ENCODE measurements at places on chromosomes 16 and 17.
A peak's percentile ranks its signal among the peaks of the same experiment; 100 is the strongest.

- peak; percentile 25 for DNase-seq
These were observed 32.1 kb upstream of the FBXW10B start for GRCh38 chr17:15651583-15652110.

DNA sequence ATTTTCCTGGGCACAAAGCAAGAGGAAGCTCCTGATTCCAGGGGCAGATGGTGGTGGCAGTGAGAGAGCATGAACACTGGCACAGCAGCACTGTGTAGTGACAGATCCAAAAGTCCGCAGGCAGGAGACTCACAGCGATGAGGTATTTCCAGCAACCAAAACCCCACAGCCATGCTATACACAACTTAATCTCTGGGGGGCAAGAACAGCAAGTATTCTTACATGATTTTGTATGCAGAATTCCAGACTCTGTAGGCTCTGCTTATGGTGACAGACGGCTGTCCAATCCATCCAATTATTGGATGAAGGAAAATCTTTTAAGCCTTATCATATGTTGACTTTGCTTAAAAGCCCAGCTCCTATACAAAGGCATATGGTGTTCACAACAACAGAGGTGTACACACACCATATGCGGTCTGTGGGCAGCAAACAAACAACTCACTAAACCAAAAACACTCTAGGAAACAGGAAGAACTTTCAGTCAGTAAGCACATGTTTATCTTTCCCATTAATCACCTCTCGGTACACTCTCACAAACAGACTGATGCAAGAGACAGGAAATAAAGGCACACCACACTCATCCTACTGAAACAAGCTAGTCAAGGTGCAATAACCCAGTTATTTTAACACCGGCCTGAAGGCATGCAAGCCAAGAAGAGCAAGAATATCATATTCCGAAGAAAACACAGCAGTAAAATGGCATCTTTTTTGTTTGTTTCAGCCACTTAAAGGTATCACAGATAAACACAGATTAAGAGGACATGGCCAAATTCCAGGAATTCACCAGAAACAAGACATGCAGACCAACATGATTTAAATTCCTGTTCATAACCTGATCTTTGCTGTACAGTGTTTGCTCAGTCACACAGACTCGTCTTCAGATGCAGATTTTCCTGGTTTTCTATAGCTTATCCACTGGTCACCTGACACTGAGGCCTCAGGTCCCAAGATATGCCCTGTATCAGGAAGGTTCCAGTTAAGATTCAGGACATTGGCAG lies 47.8 kb downstream of the ERN1 start:
- DNase-seq = no peak

GRCh38 chr17:1030684-1031532 lies 34.0 kb downstream of the TIMM22 start:
- no peak for DNase-seq

- no peak for DNase-seq
These were observed 196.6 kb downstream of the ZNF423 start for GRCh38 chr16:49659356-49659755.

- DNase-seq = no peak
These were observed 99.8 kb downstream of the NLK start for GRCh38 chr17:28142305-28142704.

GRCh38 chr16:64914-65255 lies 7.5 kb downstream of the RHBDF1 start:
- DNase-seq = no peak

GRCh38 chr17:69967910-69968411 lies 107.1 kb upstream of the KCNJ16 start:
- DNase-seq = no peak

Measured in GM12891 (cell line).